WERI-Rb-1 (cell line): ENCODE measurements at places on chromosomes 13 and 19.

DNA sequence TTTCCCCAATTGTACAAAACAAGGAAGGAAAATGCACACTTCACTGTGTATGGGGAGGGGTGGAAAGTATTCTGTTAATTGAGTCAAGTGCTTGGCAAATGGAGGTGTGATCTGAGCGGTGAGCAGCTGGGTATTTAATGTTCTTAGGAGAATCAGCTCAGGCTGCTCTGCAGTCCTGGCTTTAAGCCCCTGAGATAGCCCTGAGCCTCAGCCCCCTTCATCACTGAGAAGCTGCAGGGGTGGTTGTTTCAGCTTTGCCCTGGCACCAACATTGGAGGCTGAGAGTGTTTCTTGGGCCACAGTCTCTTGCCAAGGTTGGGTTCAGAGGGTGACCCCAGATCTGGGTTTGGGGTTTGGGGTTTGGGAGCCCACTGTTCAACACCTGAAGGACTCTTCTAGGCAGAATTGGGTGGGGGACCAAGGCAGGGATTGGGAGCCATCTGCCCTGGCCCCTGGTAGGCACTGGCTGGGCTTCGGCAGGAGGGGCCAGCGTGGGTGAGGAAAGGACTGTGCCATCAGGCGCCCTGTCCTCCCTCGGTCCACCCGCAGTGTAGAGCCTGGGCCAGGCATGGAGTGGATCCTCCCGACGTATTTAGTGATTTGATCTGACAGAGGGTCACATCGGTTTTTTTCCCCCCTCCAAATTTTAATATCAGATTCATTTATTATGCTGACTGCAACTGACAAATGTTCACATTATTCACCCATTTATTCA lies 66.7 kb upstream of the ZNF536 start:
- DNase-seq = peak; percentile 73

GRCh38 chr19:58555369-58555885 lies 522 bp upstream of the CHMP2A start:
- no peak for DNase-seq

- no peak for DNase-seq
Observed at GRCh38 chr13:98922306-98922705, 55.6 kb downstream of the DOCK9 start.

GRCh38 chr13:86862137-86862536 lies 809.0 kb upstream of the SLITRK5 start:
- no peak for DNase-seq

GRCh38 chr19:21322528-21322927 lies 6.7 kb downstream of the ZNF708 start:
- no peak for DNase-seq

- no peak for DNase-seq
Observed at GRCh38 chr13:24502533-24503378, 9.8 kb downstream of the PARP4 start.

DNA sequence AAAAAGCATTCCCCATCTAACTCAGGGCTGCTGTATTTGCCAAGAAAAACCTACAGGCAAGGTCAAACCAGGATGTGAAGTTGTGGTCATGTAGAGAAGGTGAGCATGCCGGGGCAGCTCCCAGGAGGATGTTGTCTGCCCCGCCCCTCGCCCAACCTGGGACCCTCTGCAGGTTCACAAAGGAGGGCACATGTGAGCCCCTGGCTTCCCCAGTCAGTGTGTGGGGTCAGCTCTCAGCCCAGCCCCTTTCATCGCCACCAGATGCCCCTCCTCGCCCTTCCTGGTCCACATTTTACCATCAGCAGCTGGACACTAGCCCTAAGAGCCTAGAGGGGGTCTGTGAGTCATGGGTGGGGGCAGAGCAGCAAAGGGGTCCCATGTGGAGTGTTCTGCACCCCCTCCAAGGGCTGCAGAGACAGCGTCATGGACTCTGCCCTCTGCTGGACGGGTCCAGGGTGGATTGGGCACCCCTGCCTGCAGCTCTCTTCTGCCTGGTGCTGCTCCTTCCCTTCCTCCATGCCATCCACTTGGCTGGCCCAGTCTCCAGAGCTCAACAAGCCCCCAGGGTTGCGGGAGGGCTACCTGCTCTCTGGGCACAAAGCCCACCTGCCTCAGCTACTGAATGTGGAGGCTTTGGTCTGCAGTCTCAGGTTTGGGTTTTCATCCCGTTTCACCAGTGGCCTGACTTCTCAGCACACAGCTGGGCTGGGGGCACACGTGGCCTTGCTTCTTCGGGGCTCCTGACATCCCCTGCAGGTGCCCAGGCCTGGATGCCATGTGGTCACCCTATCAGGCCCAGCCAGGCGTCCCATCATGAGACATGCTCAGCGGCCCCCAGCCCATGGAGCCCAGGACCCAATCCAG lies 3.7 kb downstream of the PLEKHF1 start:
- no peak for DNase-seq

GRCh38 chr19:2922987-2923386 lies 21.8 kb downstream of the ZNF77 start:
- DNase-seq = no peak

DNA sequence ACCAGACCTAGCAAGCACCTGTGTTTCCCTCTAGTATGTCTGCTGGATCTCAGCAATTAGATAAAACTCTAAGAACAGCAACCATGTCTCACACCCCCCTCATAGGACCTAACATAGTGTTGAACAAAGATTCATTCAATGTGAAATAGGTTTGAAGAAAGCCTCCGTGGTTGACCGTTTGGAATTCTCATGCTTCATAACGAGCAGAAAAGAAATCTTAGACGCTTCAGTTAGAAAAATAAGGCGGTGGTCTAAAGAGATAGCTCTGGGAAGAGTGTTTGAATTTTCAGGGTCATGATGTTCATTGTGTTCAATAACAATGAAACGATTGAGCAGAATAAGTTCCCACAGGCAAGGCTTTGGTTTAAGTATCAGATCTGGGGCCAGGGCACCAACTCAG lies 332.9 kb downstream of the COG6 start:
- no peak for DNase-seq

DNA sequence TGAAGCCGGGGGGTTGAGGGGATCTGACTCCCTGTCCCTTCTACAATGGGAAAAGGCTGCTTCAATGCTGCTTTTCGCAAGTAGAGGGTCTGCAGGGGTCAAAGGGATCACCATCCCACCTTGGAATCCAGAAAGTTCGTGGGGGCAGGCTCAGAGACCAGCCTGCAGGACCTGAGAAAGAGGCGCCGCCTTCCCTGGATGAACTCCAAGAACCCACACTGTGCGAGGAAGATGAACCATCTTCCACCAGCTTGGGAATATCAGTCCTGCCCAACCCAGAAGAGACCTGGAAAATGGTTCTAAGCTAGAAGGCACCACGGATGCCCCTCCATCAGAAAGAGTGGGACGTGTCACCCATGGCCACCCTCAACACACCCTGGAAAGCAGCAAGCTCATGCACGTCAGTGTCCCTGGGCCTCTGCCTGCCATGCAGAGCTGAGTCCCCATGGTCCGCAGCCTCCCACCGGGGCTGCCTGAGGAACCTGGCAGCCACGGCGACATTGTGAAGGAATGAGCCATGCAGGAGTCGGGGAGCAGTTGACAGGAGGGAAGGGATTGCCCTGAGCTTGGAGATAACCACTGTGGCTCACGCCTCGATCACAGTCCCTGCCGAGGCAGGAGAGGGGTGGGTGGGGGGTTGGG lies 14.6 kb downstream of the RAB3D start:
- DNase-seq = no peak

GRCh38 chr13:93338030-93338429 lies 111.4 kb downstream of the GPC6 start:
- no peak for DNase-seq

- no peak for DNase-seq
Observed at GRCh38 chr19:2013683-2013961, 1.9 kb downstream of the BTBD2 start.

GRCh38 chr13:64248371-64249065 lies 2832.9 kb upstream of the PCDH20 start:
- DNase-seq = no peak

GRCh38 chr13:26400545-26400944 lies 146.6 kb downstream of the CDK8 start:
- DNase-seq = no peak

DNA sequence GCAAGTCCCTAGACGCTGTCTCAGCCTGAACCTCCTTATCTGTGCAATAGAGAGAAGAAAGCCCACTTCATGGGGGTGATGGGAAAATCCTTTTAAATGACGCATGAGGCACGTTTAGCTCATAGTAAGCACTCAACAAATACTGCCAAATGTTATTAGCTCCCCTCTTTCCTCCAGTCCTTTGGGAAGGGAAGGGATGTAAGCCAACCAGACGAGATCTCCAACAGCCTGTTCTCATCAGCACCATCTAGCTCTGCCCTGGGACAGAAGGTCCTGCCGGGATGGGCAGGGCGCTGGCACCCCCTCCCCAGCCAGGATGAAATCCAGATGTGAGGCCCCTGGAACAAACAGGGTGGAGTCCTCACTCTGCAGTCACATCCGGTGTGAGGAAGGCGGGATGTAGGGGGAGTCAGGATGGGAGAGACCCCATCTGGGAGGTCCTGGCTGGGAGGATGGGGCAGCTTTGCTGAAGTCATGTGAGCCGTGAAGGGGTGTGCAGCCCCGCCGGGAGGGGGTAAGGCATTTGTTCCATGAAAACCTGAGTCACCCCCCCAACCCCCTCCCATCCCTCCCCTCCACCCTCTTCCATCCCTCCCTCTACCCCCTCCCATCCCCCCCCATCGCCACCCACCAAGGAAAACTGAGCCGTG lies 4.6 kb downstream of the S1PR2 start:
- DNase-seq = no peak

- DNase-seq = no peak
Observed at GRCh38 chr19:38921420-38922274, 8.9 kb downstream of the SARS2 start.

DNA sequence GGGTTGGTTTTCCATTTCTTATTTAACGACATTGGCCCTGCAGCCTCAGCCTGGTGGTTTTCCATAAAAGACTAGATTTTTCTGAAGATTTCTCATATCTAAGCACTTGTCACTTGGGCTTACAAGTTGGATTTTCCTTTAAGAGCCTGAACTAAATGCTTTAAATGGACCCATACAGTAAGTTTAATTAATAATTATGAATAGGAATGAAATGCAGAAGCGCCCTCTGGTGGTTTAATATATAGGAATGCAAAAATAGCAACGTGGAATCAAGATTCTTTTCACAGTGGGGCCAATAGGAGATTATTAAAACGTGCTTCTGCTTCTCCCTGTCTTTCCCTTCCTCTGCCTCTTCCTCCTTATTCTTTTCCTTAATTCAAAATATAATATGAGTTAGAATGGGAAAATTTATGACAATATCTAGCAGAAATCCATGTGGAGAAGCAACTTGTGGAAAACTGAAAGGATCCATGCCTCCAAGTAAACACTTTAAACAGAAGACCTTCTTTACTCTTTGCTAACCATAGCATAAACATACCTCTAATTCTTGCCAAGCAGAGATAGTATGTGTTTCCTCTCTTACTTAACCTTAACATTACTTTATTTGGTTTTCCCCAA lies 324.0 kb downstream of the GPC5 start:
- no peak for DNase-seq

DNA sequence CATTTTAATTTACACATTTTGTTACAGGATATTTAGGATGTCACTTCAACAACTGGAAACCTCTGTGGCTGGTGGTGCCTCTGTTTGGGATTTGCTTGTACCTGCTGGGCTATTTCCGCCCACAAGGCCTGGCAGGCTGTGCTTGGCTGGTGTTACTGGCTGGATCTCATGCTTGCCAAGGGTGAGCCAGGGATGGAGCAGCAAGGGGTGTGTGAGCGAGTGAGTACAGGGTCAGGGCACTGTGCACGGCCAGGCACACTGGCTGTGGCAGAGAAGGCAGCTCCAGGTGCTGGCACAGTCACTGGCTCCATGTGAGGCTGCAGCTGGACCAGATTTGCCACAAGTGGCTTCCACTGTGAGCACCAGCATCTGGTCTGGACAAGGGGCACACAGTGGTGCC lies 1254.8 kb downstream of the SLITRK5 start:
- no peak for DNase-seq

DNA sequence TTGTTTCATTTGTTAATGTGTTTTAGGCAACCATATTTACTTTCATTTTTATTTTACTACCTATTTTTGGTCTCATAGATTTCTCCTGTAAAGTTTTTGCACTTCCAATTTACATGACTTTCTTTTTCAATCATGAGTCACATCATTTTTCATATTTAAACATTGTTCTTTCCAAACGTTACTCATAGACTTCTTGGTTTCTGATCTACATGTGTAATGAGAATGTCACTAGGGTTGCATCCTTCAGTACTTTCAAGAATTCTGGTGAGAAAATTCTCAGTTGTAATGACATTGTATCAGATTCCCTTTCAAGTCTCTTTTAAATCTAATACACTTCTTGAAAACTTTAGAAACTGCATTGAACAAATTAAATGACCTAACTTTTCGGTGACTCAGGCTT lies 991.7 kb downstream of the EFNB2 start:
- no peak for DNase-seq

DNA sequence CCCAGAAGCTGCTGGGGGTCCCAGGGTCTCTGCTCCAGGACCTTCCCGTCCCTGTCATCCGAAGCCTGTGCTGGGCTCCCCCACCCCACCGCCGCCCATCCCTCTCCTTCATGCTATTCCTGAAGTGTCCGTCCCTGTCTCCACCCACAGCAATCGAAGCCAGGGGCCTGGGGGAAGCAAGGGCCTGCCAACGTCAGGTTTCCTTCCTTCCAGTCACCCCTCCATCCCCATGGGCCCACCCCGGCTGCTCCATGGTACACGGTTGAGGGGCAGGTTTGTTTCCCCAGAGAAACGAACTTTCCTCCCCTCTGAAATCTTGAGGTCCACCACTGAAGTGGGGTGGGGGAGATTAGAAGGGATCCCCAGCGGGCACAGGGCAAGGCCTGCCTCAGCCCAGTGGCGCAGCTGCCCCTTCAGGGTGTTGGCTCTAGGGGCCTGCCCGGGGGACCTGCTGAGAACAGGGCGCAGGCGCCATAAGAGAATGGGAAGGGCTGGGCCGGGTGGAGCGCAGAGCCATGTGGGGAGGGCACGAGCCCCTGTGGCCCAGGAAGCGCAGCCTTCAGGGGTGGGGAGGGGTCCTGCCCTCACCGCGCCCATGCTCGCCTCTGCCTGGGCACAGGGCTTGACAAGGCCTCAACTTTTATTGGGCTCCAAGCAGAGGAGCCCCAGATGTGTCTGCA lies 16.1 kb downstream of the CEBPG start:
- DNase-seq = no peak

DNA sequence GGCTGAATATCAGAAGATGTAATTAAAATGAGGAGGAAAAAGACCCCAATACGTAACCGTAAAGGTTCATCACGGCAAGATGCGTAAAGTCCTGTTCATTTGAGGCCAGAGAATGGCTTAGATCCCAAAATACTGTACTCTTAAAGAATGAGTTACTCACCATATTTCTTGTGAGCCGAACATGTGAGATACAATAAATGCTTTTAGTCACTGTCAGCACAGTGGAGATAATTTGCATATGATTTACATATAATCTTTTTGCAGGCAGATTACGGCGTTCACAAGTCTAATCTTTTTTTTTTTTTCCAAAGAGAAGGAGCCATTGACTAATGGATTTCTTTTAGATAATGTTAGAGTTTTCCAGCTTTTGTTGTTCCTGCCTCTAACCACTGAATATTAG lies 28.4 kb downstream of the AMER2 start:
- no peak for DNase-seq
